CD4-positive, CD25-positive, alpha-beta regulatory T cell (primary cell): ENCODE measurements at places on chromosomes 4 and X. TPM values are rescaled to one million over a fixed set of nuclear protein-coding genes. Genes with fewer than 3 reads are reported as not detected.

- DNase-seq, result no peak
Observed at GRCh38 chrX:138740341-138740740, 28.8 kb upstream of the FGF13 start.

DNA sequence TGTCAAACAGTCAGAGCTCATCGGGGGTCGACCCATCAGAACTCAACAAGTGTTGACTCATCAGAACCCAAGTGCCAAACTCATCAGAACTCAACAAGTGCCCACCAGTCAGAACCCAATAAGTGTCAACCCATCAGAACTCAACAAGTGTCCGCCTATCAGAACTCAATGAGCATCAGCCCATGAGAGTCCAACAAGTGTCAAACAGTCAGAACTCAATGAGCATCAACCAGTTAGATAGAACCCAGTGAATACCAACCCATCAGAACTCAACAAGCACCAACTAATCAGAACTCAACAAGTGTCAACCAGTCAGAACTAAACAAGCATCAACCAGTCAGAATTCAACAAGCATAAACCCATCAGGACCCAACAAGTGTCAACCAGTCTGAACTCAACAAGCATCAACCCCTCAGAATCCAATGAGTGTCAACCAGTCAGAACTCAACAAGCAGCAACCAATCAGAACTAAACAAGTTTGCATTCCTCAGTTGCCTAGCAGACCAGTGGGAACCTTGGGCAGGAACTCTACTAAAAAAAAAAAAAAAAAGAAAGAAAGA lies 115.3 kb downstream of the PRKX start:
- DNase-seq, result no peak

DNA sequence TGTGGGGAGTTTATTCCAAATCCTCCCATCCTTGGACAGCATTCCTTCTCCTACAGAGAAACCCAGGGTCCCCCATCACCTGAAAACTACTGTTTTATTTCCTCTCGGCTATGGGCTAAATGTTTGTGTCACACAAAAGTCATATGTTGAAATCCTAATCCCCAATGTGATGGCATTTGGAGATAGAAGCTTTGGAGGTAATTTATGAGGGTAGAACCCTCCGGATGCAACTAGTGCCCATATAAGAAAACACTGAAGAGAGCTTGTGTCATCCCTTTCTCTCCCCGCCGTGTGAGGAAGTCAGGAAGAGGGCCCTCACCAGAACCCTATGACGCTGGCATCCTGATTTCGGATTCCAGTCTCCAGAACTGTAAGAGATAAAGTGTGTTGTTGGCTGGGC lies 127.8 kb upstream of the NOCT start:
- DNase-seq, result no peak

- no peak for DNase-seq
Observed at GRCh38 chr4:39637221-39637585, 1.5 kb downstream of the SMIM14 start.

PSMD10 gene
- polyA plus RNA-seq, result 67.6 TPM
